Colonic mucosa (tissue), 4 donors: ENCODE measurements at places on chromosomes 3 and 15. TPM values are rescaled to one million over a fixed set of nuclear protein-coding genes. Genes with fewer than 3 reads are reported as not detected.

EFHB gene
- total RNA-seq = not detected

PRICKLE2 gene
- 7.6 TPM for total RNA-seq

CD200R1 gene
- total RNA-seq = 1.1 TPM

EFCC1 gene
- 1.7 TPM for total RNA-seq

SMC4 gene
- 43.1 TPM for total RNA-seq

CMTM8 gene
- total RNA-seq = 11.7 TPM

MCF2L2 gene
- total RNA-seq = 1.4 TPM

PYGO1 gene
- total RNA-seq = 2.3 TPM

NR2E3 gene
- total RNA-seq = 0.35 TPM

ERICH6 gene
- total RNA-seq = not detected

MESP2 gene
- total RNA-seq = 5.4 TPM

TRIM42 gene
- not detected for total RNA-seq

LPP gene
- 170 TPM for total RNA-seq

TM6SF1 gene
- 1.5 TPM for total RNA-seq

C3orf49 gene
- total RNA-seq = not detected

ATP13A5 gene
- total RNA-seq = 0.05 TPM

CLDN18 gene
- 0.11 TPM for total RNA-seq

ZIC4 gene
- total RNA-seq = not detected

GAP43 gene
- 0.54 TPM for total RNA-seq

LDHAL6B gene
- not detected for total RNA-seq

SLC22A14 gene
- 0.44 TPM for total RNA-seq
